CD4-positive, alpha-beta T cell treated with Interleukin-17A for 1 hour (primary cell): ENCODE measurements at places on chromosomes 6 and 20.

DNA sequence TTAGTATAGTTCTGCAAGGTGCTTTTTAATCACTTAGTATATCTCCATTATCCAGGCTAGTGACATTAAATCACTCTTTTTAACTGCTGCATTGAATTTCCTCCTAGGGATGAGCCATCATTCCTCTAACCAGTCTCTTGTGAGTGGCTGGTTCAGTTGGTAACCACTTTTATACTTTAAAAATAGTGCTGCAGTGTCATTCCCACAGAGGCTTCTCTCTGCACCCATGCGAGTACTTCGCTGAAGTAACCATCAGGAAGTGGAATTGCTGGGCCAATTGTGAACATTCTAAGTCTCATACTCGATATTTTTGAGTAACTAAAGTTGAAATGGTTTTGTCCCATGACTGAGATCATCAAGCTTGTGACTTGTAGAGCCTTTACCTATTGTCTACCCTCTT, 2.1 kb downstream of the BTN3A2 start:
- DNase-seq, result peak; percentile 40

DNA sequence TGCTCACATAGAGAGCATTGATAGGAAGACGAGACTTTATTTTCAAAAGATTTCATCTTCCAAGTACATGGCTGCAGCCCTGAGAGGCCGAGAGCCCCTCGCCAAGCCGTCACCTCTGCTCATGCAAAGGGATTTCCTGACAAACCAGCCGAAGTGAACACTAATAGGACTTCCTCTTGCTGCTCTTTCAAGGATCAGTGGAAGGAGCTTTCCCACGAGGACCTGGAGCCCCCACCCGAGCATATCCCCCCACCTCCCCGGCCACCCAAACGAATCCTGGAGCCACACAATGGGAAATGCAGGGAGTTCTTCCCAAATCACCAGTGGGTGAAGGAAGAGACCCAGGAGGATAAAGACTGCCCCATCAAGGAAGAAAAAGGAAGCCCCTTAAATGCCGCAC, 69.3 kb downstream of the PTPN1 start:
- no peak for DNase-seq

GRCh38 chr6:64326939-64327338, 691.3 kb downstream of the PHF3 start:
- DNase-seq, result no peak

DNA sequence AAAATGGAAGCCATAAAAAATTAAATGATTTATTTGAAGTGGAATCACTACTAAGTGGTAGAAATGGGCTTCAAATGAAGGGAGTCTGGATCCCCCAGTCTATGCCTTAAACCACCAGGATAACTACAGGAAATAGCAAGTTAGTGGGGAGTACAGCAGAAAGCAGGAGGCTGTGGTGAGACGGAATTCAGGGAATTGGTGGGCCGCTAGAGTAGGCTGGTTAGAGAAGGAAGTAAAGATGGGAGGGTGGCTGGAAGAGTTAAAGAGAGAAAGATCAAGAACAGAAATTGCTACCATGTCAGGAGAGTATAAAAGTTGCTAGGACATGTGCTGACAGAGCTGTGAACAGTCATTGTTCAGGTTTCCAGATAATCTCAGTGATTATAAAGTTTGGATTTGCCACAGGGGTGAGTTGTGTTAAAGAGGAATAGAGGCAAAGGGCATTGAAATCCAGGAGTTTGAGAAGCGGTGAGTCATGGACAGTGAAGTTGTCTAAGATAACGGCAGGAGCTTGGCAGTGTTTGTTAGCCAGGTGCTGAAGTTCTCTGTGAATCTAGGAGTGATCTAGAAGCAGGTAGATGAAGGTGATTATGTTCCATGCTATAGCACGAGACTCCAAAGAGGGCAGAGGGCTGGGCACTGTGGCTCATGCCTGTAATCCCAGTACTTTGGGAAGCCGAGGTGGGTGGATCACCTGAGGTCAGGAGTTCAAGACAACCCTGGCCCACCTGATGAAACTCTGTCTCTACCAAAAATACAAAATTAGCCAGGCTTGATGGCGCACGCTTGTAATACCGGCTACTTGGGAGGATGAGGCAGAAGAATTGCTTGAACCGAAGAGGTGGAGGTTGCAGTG, 13.7 kb upstream of the HINT3 start:
- DNase-seq, result no peak

GRCh38 chr20:41100001-41100480, 37.3 kb upstream of the PLCG1 start:
- DNase-seq, result no peak

GRCh38 chr20:52439375-52439774, 247.8 kb upstream of the ZFP64 start:
- no peak for DNase-seq

GRCh38 chr6:35216851-35217811, 3.4 kb downstream of the SCUBE3 start:
- DNase-seq, result no peak

DNA sequence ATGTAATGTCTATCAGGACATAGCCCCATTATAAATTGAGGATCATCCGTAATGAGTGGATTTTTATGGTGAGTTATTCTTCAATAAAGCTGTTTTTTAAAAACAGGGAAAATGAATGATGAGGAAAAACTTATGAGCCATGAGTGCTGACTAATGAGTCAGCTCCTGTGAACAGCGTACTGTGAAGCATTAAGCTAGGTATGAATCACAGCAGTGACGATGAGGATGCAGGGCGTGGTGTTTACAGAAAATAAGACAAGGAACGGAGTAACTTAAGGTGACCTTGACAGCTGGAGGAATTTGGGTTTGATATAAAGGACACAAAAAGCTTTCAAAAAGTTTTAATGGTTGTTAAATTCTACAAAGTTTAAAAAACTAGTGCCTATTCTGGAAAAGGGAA, 96.3 kb downstream of the FOXF2 start:
- DNase-seq, result no peak

DNA sequence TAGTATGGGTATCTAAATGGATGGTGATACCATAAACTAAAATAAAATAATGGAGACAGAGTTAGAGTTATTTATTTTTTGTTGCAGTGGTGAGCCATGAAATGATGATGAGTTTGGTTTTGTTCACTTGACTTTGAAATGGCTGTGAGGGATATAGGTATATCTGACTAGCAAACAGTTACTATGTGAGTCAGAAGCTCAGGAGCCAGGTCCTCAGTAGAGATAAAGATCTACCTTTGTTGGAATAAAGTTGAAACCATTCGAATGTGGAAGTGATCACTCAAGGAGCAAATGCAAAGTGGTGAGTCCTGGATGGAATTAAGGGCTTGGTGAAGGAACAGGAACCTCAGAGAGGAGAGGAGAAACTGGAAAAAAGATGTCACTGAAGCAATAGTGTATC, 86.0 kb upstream of the TPD52L1 start:
- no peak for DNase-seq

DNA sequence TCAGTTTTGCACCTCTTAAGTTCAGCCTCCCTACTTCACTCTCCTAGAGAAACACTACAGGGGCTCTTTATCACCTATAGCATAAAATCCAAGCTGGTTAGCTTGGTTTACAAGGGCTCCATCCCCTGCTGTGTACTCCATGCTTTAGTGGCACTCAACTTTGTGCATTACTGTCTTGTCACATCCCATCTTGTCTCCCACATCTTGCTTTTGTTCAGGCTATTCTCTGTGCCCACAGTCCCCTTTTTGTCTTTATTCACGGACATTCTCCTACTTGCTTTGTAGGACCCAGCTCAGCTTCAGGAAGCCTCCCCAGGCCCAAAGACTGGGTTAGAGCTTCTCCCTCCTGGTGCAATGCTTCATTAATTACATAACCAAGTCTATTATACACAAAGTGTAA, 107.9 kb upstream of the SPACA1 start:
- DNase-seq, result no peak

GRCh38 chr6:74491844-74492374, 713.9 kb downstream of the COL12A1 start:
- no peak for DNase-seq

DNA sequence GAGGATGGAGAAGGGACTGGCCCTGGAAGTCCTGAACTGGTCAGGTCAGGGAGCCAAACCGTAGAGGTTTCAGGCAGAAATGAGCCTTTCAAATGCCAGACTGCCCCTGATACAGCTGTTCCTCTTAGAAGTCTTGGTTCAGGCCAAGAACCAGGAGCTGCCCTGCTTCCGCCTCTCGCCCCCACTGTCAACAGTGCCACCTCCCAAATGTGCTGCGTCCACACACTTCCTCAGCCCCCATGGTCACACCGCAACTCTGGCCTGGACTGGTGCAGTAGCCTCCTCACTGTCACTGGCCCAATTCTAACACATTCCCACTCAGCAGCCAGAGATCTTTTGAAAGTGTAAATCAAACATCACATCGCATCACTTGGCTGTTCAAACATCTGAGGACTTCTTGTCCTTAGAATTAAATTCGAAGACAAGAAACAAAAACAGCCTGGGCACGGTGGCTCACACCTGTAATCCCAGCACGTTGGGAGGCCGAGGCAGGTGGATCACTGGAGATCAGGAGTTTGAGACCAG, 69.7 kb downstream of the STK35 start:
- DNase-seq, result no peak

GRCh38 chr6:69881322-69882151, 15.2 kb downstream of the COL19A1 start:
- peak; percentile 12 for DNase-seq

- DNase-seq, result no peak
These were observed 2.3 kb upstream of the LYRM2 start for GRCh38 chr6:89640804-89641203.

GRCh38 chr20:44533928-44534327, 12.1 kb upstream of the SERINC3 start:
- no peak for DNase-seq

GRCh38 chr6:74851596-74851995, 354.3 kb downstream of the COL12A1 start:
- no peak for DNase-seq

DNA sequence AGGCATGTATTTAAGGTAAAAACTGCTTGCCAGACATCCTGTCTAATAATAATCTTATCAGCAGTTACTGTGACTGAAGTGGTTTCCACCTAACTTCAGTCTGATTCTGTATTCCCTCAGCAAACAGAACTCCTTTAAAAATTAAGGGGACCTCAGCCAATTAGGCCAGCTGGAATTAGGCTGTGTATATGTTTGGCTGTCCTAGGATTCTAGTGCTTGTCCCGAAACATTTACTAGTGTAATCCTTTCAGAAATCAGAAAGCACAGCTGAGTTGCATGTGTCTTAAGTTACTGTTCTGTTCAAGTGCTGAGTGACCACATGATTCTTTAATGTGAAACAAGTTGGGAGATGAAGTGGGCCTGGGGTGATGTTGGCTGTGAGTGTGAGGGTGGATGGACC, 120.9 kb upstream of the SUPT3H start:
- DNase-seq, result no peak

- DNase-seq, result no peak
These were observed 101.6 kb downstream of the PRKN start for GRCh38 chr6:162625846-162626540.

DNA sequence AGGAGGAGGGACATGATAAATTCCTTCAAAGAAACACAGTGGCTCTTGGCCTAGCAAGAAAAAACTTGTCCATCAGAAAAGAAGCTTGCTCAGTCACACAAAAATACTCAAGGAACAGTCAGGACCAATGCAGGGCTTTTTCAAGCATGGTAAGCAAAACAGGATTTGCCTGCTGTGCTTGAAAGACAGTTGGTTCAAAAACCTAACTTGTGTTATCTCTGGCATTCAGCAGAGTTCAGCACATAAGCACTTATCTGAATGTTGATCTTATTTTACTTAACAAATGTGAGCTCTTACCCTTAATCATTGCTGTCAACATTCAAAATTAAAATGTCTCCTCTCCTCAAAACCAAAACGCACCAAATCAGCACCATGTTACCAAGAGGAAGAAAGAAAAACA, 38.3 kb downstream of the ATG5 start:
- DNase-seq, result no peak

DNA sequence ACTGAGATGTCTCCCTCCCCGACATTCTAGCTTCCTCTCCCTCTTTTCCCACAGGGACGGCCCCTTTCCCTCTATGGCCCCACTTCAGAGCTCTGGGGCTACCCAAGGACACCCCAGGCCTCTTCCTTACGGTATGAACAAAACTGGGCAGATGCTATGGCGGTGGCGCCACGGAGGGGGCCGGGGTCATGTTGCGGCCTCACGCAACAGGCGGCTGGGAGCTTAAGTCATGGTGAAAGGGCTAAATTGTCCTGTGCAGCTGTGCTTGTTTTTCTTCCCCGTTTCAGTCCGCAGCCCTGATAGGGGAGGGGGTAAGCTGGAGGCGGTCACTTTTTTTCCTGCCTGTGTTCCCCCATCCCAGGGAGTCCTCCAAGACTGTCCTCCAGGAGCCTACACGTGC, 17.6 kb upstream of the KIAA1755 start:
- no peak for DNase-seq

- DNase-seq, result no peak
These were observed 19.5 kb upstream of the GMDS start for GRCh38 chr6:2264932-2265331.

- DNase-seq, result no peak
These were observed 79.8 kb downstream of the PSMB1 start for GRCh38 chr6:170473301-170473717.

- no peak for DNase-seq
These were observed 208.3 kb upstream of the RIMS1 start for GRCh38 chr6:71678091-71678490.

DNA sequence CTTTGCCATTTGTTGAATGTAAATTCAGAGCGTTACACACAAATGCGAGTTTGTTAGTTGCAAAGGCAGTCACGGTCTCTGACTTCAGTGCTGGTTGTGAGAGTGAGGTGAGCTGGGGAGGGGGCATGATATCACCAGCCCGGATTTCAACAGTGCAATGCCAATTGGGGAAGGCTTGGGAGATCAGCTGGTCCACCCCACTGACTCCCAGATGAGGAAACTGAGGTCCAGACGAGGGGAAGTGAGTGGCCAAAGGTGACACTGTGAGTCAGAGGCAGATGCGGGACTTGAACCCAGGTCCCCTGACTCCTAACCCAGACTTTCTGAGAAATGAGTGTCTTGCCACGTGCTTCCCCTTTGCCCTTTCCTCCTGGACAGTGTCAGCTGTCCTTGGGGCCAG, 62.1 kb downstream of the CEBPB start:
- DNase-seq, result no peak

- no peak for DNase-seq
These were observed 84.4 kb downstream of the PKIB start for GRCh38 chr6:122694602-122695001.

DNA sequence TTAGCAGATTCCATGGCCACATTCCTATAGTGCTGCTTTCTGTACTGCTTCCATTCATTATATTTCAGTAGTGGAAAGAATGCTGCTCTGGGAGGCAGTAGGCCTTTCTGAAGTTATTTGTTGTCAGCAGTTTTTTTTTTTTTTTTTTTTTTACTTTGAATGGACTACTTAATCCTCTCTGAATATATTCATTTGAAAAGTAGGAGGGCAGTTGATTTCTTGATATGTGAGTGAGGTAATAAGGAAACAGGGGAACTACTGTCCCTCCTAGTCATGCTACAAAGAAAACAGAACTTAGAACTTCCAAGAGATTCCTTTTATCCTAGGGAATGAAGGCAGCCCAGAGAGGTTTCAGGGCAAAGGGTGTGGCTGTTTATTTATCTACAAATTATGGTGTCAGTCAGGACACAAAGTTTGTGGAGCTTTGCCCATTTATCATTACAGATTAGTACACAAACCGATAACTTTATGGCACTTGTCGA, 155.9 kb downstream of the JARID2 start:
- DNase-seq, result no peak
